ENCODE measurements at places on chromosomes 1 and 21.

GRCh38 chr1:167099851-167100250 lies 6.0 kb downstream of the STYXL2 start:
- DNase-seq, result no peak

DNA sequence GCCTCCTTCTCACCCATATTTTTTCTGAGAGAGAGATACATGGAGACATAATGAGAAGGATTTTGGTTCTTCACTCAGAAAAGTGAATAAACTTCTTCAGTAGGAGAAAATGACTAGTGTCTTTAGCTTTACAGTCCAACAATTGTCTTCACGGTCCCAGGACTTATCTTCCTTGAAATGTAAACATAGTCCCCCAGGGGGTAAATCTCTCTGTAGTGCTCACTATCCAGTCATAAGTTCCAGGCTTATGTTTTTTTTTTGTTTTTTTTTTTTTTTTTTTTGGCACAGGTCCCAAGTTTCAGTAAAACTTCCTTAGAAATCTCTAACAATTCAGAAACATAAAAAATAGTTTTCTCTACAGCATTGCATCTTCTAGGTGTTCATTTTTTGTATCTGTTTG lies 890.2 kb upstream of the B3GALT2 start:
- peak; percentile 19 for DNase-seq

GRCh38 chr1:198134252-198134651 lies 22.5 kb upstream of the NEK7 start:
- no peak for DNase-seq

DNA sequence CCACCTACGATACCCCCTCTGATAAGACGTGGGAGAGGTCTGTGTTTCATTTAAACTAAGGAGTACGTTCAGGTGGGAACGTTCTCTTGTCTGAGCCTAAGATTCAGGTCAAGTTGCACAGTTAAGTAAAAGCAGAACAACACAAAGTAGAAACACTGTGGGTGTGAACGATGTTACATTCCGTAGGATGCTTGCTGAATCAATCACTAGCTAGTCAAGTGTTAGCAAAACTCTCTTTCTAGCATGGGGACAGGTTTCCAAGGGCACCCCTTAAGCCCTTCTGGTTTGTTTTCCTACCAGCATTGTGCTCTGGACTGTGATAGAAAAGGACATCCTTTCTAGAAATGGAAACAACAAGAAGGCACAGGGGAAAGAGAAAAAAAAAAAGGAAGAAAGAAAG lies 13.3 kb downstream of the C1orf162 start:
- DNase-seq, result no peak

DNA sequence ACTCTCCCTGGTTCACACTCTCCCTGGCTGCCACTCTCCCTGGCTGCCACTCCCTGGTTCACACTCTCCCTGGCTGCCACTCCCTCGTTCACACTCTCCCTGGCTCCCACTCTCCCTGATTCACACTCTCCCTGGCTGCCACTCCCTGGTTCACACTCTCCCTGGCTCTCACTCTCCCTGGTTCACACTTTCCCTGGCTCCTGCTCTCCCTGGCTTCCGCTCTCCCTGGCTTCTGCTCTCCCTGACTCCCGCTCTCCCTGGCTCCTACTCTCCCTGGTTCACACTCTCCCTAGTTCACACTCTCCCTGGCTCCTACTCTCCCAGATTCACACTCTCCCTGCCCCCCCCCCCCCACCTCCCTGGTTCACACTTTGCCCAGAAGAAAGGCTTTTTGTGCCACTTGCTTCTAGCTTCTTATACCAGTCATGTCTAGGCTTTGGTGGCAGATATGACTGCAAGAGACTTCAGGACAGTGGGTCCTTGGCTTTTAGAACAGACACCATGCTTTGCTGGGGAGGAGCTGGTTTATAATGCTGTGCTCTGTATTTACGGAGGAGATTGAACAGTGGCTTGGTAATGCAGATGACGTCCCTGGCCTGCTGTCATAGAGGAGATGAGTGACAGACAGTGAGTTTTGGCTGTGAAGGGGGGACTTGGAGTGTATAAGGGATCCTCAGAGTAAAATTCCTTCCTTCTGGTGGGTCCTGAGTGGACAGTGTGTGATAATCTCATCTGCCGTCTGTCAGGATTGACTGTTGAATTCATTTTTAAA lies 17.0 kb downstream of the COQ8A start:
- no peak for DNase-seq

DNA sequence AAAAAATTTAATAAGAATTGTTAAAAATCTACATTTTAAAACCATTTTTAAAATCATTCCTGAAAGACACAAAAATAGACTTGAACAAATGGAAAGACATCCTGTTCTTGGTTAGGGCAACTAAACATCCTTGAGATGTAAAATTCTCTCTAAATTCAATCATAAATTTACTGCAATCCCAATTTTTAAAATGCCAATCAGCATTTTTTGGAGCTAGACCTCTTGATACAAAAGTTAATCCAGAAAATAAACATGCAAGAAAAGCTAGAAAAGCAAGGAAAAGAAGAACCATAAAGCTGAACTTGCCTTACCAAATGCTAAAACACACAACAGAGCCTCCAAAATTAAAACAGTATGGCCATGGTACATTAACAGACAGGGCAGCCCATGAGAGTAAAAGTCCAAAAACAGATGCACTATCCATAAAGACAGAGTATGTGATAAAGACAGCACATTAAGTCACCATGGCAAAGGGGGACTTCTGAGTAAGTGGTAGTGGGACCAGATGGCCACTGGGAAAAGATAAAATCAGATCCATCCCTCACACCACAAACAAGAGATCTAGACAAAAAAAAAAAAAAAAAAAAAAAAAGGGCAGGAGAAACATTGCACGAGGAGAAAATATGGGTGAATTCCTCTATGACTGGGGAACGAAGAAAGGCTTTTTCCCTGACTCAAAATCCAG lies 51.4 kb downstream of the NPHP4 start:
- no peak for DNase-seq

DNA sequence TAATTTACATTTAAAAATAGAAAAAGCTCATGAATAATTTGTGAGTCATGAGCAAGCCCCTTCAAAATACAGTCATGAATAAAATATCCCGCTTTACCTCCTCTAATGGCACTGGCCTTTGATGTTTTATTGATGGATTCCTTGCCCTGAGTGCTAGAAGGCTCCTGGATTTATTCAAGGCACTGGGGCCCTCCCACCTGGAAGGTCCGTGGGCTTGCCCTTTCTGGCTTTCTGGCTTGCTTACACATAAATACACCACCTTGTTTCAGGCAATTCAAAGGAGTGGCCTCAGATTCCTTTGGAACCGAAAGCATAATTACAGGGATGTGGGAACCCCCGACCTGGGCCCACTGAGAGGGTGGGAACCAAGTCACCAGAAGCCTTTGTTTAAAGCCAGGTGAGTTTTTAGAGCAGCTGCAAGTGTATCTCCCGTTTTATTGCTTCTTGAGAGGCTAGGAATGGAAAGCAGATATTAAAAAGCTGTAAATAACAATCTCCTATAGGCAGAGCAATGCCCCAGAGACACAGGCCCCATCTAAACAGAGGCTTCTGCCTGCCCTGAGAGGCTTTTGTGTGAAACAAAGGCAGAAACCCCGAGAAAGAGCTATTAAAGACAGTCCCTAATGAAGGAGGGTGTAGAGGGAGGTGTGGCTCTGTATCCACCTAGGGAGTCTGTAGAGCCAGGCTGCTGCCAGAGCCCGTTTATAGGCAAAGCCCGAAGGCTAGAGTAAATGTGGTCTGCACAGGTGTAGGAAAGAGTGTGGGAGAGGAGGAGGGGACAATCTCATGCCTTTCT lies 126.4 kb downstream of the FAM78B start:
- DNase-seq, result no peak

DNA sequence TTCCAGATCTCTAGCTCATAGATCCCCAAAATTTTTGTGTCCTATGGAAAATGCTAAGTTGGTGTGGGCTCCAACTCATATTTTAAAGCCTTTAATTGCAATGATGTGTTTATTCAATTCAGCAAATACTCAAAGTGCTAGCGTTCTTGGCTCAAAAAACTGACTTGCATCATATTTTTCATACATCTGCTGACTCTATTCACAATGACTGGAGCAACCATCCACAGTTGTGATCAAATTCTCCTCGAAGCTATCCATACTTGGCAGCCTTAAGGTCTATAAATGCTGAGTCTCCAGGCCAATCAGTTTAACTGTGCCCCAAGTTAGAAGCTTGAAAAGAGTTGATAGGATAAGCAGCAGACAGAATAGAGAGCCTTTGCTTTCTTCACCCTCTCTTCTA lies 2.9 kb upstream of the ATP1A1 start:
- no peak for DNase-seq

DNA sequence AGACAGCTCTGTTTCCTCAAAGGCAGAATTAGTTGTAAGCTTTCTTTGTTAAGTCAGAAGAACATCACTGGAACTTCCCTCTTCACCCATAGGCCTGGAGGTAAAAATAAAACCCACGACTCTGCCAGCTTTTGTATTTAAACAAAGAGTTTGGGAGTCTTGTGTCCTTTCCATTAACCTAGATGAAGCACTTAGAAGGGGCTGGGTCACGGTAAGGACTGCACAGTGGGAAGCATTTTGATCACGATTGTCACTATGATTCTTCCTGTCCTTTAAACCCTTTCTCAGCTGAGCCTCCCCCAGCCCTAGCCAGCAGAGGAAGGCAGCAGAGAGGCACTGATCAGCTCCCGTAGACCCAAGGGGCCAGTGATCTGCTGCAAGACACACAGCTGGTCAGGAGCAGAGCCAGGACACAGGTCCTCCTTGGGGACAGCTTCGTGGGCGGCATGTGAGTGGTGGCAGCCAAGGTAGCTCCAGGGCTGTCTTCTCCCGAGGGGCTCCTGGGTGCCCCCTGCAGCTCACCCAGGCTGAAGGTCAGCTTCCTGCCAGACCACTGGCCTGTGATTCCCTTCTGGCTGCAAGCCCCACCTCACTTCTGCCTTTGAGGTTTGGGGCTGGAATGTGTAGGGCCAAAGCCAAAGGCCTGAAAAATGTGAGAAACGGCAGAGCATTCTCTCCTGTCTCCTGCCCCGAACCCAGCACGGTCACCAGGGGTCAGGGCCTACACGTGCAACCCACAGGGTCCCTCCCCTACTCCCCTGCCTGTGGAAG lies 4.0 kb upstream of the LAPTM5 start:
- DNase-seq, result peak; percentile 41

- DNase-seq, result no peak
Measured at GRCh38 chr1:244952940-244953339, 88.6 kb upstream of the HNRNPU start.

DNA sequence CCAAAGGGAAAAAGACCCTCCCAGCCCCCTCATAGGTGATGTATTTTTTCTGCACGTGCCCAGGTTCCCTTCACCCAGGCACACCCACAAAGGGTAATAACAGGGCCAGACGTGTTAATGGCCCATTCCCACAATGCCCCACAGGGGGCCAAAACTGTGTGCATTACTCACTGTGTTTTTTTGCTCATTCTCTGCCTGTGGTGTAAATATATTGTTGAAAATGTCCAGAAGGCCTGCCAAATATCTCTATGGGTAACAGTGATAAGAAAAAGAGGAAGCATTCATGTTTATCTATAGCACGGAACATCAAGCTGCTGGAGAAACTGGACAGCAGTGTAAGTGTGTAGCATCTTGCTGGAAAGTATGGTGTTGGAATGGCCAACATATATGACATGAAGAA lies 21.9 kb downstream of the RHEX start:
- no peak for DNase-seq
